ENCODE measurements at places on chromosomes 6 and 20. TPM values are rescaled to one million over a fixed set of nuclear protein-coding genes. Genes with fewer than 3 reads are reported as not detected.

- no peak for DNase-seq
Observed at GRCh38 chr6:11174242-11174611, 58.2 kb downstream of the NEDD9 start.

DNA sequence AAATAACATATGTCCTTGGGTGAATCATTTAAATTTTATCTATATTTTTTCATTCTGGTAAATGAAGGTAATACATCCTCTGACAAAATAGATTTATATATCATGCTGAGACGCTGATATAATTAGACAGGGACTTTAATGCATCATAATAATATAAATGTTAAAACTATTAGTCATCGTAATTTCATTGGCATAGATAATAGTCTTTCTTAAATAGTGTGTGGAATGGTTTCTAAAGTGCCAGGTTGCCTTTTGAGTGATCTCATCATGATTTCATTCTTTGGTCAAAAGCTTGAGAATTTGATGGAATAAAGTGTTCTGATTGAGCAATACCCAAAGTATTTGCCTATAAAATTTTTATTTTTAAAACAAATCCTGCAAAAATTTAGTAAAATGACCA lies 43.2 kb upstream of the BMP5 start:
- DNase-seq: no peak

DNA sequence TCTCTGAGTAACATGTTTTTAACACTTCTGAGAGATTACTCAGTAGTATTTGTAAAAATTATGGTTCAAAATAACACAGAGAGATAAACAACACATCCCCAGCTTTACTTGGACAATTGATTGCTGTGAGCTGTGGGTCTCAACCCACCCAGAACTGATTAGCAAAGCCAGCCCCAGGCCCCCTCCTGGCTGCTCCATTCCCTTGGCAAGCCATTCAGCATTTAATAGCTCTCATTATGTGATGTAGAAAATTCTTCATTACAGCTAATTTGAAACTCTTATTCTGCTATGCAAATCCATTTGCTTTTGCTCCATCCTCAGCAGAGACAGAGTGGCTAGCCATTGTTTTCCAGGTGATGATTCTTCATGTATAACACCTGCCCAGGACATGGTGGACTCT lies 16.6 kb upstream of the SIRT5 start:
- no peak for DNase-seq

GGT7 gene
- total RNA-seq: 21.6 TPM

PSORS1C2 gene
- total RNA-seq: not detected

SOX4 gene
- total RNA-seq: 3.8 TPM

- no peak for DNase-seq
Observed at GRCh38 chr20:51132279-51132678, 109.4 kb upstream of the KCNG1 start.

RAB5IF gene
- 56.5 TPM for total RNA-seq

- DNase-seq: no peak
Observed at GRCh38 chr20:45440891-45441685, 25.1 kb downstream of the PIGT start.

GRCh38 chr6:152552616-152553209 lies 84.4 kb downstream of the SYNE1 start:
- peak; percentile 57 for DNase-seq

MYLK2 gene
- 0.25 TPM for total RNA-seq

GRCh38 chr6:39197922-39198500 lies 31.3 kb downstream of the KCNK5 start:
- no peak for DNase-seq

DNA sequence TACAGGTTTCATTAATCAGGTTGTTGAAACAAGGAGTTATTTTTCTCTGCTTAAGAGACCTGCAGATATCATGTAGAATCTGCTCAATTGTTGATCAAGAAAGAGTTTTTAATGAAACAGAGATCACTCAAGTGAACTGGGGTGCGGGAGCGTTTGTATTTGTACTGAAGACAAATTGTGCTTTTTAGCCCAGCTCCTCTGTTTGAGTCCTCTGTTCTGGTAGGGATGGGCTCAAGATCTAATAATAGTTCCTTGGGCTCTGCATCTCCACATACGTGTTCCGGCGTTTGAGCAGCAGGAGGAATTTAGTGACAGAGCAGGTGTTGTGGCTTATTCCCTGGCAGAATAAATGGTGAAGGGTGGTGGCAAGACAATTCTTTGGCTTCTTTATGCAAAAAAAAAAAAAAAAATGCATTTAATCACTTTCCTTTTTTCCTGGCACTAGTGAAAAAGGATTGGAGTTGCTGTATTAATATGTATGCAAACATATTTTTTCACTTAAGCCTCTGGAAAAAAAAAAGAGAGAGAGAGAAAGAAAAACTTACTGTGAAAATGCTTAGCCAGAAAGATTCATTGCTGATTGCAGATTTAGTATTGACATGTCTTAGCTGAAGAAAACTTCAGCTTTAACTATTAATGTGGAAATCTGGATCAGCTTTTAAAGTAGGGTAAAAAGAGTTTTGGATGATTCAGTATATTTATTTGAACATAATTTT lies 4.0 kb downstream of the CITED2 start:
- DNase-seq: no peak

WFDC12 gene
- not detected for total RNA-seq

- no peak for DNase-seq
Observed at GRCh38 chr6:168272415-168273325, 46.9 kb downstream of the DACT2 start.

AURKA gene
- 7.8 TPM for total RNA-seq

DNA sequence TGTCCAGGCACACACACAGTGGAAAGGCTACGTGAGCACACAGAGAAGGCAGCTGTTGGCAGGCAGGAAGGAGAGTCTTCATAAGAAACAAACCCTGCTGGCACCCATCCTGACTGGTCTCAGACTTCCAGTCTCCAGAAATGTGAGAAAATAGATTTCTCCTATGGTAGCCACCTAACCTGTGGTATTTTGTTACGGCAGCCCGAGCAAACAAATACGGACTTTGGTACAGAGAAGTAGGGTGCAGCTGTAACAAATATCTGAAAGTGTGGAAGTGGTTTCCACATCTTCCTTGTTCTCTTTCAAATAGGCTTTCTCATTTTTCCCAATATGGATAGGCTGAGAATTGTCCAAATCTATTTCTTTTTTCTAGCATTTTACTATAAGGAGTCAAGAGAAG lies 94.6 kb downstream of the ADGB start:
- no peak for DNase-seq

DNA sequence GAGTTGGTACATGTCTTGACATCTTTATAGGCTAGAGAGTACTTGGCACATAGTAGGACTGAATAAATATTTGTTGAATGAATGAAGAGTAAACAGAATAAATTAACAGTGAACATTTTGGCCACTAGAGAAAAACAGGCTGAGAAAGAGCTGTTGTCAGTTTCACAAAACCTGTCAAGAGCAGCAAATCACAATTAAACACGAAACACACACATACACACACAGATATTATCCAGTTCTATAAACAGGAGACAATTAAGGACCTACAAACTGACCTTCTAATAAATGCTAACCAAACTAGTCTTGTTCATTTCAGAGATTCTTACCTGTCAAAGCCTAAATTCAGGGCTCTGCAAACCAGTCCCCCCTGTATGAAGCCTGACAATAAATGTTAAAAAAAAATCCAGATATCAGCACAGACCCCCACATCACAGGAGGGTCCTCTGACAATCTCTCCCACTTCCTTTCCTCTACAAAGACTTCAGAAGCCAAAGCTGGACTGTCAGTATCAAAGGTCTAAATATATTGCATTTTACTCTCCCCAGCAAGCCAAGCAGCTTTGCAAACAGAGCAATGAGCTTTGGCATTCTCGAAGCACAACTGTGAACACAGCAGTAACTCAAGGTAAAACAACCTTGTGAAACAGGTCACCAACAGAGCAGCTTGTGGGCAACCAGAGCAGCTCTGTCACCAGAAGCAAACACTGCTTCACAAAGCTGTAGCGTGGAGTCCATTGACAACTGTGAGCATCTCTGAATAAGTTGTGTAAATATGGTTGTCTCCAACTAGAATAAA lies 229.9 kb downstream of the TBXT start:
- no peak for DNase-seq

DNA sequence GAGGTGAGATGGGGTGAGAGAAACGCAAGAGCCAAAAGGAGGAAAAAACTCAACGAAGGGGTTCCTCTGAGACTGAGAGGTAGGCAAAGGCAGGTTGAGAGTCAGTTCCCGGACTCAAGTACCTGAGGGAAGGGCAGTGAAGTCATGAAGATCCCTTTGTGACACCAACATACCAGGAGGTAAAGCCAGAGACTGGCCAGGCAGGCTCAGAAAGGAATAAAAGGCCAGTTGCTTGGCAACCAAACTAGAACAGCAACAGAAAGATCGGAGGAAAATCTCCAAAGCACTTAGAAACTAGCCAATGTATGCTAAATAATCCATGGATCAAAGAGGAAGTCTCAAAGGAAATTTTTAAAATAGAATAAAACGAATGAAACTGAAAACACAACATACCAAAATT lies 209.8 kb upstream of the PROKR2 start:
- no peak for DNase-seq

DNA sequence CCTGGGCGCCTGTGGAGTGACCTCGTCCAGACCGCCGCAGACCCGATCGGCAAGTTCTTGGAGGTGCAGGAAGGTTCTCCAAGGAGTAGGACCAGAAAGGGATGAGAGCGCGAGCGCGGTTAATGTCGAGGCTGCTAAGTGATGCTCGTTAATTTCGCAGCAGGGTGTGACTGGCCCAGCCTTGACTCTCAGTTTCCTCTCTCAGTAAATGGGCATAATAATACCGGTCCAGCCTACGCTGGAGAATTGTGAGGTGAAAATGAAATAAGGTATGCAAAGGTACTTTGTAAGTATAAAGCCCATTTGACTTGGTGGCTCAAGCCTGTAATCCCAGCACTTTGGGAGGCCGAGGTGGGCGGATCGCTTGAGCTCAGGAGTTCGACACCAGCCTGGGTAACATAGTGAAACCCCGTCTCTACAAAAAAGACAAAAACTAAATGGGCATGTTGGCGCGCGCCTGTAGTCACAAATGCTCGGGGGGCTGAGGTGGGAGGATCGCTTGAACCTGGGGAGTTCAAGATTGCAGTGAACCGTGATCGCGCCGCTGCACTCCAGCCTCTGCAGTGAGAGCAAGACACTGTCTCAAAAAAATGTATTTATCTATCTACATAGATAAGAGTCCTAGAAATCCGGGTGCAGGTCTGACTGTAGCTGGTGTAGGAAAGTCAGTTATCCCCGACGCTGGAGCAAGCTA lies 634 bp upstream of the BTBD9 start:
- DNase-seq: no peak

GRM1 gene
- 6.7 TPM for total RNA-seq

- no peak for DNase-seq
Observed at GRCh38 chr6:47298475-47298874, 11.2 kb downstream of the TNFRSF21 start.

REM1 gene
- total RNA-seq: 1.5 TPM

- DNase-seq: no peak
Observed at GRCh38 chr6:150767571-150768018, 97.9 kb upstream of the MTHFD1L start.

GRCh38 chr20:2558581-2559278 lies 22.4 kb downstream of the TMC2 start:
- no peak for DNase-seq

ANKRD66 gene
- not detected for total RNA-seq

PERP gene
- total RNA-seq: 53.9 TPM

HRH3 gene
- total RNA-seq: not detected

GRCh38 chr6:21769405-21769861 lies 175.9 kb downstream of the SOX4 start:
- DNase-seq: no peak

DNA sequence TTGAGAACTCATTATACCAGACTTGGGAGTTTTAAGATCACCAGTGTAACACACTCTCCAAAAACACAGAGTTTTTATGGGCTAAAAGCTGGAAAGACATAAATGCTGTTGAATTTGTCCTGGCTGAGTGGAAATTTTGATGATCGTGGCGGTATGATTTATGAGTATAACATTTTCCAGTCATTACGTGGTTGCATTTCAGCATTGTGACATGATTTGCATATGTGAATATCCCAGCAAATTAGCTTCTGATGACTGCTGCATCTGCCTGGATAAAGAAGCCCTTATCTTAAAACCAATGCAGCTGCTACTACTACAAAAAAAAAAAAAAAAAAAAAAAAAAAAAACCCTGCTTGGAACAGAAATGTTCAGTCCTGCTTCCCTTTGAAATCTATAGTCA lies 850.9 kb downstream of the TFAP2A start:
- no peak for DNase-seq

APCDD1L gene
- 0.91 TPM for total RNA-seq

DNA sequence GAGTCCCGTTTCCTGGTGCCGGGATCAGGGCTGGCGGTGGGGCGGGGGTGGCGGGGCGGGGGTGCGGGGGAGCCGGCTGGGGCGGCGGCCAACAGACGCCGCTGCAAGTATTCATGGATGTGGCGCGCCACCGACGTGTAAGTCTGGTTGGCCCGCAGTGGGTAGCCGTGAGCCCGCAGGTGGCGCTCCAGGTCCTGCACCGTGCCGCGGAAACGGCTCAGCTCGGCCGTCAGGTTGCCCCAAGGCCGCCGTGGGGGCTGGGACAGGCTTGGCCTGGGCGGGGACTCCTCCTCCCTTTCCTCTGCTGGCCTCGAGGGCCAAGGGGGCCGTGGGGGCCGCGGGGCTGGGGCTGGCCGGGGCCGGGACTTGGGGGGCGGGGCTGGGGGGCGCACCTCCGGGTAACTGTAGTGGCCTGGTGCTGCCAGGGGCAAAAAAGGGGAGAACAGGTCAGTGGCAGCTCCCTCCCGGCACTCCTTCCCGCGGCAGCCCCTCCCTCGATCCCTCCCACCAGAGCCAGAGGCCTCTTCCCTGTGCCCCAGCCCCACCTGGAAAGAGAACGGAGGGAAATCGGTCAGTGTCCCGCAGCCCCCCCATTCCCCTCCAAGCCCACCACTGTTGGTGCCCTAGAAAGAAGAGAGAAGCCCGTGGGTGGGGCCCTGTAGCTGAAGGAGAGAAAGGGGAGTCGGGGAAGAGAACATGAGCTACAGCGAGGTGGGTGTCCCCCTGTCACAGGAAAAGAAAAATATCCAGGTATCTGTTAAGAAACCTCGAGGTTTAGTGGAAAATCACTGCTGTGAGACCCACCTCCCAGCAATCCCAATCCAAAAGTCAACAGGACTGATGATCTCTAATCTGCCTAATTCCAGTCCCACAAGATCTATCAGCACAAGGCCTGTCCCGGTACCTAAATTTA lies 21.3 kb downstream of the TNXB start:
- DNase-seq: peak; percentile 85

PBOV1 gene
- not detected for total RNA-seq

GRCh38 chr6:148723484-148723883 lies 23.3 kb upstream of the UST start:
- no peak for DNase-seq

RBPJL gene
- total RNA-seq: not detected

GRCh38 chr6:40719671-40720374 lies 132.7 kb upstream of the LRFN2 start:
- no peak for DNase-seq

- peak; percentile 86 for DNase-seq
Observed at GRCh38 chr6:3825851-3826581, 23.2 kb upstream of the FAM50B start.
